ENCODE measurements at places on chromosomes 4 and X.
A peak's percentile ranks its signal among the peaks of the same experiment; 100 is the strongest.

- no peak for DNase-seq
These were observed 164.4 kb upstream of the CPEB2 start for GRCh38 chr4:14837860-14838259.

- DNase-seq = no peak
These were observed 300.9 kb upstream of the HS3ST1 start for GRCh38 chr4:11729548-11729947.

DNA sequence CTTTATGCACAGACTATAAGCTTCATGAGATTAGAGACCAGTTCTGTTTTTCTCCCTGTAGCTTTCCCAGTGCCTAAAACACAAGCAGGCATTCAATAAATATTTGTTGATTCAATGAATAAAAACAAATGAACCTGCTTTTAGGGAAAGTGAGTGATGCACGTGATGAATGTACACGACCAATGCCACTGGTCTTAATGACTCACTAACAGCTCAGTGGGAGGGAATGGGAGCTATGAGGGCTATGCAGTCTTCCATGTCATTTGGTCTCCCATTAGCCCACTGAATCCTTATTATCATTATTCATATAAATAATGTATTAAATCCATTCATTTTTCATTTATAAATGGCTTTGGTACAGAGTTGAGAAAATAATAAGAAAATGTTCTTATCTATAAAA is 247.4 kb downstream of the FBXO8 start:
- peak; percentile 4 for DNase-seq

- no peak for DNase-seq
These were observed 516.6 kb downstream of the PCDH18 start for GRCh38 chr4:137015426-137016409.

GRCh38 chrX:101759000-101759399 is 99.3 kb upstream of the ARMCX2 start:
- DNase-seq = peak; percentile 8

- no peak for DNase-seq
These were observed 6.2 kb downstream of the ZNF275 start for GRCh38 chrX:153340111-153340510.

GRCh38 chr4:110676241-110676640 is 53.4 kb upstream of the PITX2 start:
- DNase-seq = no peak

- DNase-seq = no peak
These were observed 110.1 kb downstream of the APOOL start for GRCh38 chrX:85113746-85114145.

- no peak for DNase-seq
These were observed 891.5 kb downstream of the NLGN4X start for GRCh38 chrX:5337160-5337559.

DNA sequence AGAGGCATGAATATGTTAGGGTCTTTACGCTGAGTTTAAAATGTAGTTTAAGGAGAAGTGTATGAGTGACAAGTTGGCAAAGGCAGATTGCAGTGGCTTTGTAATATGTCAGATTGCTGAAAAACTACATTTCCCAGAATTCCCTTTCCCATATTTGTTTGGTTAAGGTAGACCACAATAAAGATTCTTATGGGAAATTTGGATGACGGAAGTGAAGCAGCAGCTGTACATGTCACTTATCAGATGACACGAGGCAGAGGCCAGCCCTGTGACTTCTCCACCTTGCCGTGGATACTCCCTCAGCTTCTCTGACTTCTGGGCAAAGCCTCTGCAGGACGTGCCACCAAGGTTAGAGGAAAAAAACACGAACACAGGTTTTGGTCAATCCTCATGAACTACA is 229.7 kb upstream of the DKK2 start:
- peak; percentile 26 for DNase-seq

- DNase-seq = no peak
These were observed 533.2 kb upstream of the FAT1 start for GRCh38 chr4:187256897-187257296.

DNA sequence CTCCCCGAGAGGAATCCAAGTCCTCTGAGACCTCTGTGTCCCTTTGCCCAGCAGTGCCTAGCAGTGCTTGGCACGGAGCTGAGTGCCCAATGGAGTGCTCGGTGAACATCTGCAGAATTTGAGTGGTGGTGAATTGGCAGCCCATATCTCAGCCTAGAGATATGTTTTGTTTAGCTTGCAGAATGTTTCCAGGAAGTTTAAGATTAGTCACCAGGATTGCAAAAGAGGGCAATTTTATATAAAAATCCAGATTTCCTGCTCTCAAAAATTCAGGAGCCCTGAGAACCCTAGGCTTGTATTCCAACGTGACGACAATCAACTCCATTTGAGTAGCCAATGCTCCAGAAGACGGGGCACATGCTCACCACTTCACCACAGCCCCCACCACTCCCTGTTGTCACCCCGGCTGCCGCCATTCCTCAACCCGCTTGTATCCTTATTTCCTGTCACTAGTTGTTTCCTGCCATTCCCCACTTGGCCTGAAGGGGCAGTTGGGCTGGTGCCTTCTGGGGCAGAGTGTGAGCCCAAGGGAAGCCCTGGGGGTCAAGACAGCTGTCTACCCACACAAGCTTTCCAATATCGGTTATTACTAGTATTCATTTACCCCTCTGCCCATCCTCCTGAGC is 116.9 kb downstream of the EFNB1 start:
- DNase-seq = no peak

GRCh38 chrX:136259543-136259942 is 8.3 kb upstream of the MAP7D3 start:
- no peak for DNase-seq

- DNase-seq = no peak
These were observed 4.1 kb downstream of the ZNF280C start for GRCh38 chrX:130264573-130264972.

- DNase-seq = no peak
These were observed 324.7 kb downstream of the LDB2 start for GRCh38 chr4:16573739-16574138.

DNA sequence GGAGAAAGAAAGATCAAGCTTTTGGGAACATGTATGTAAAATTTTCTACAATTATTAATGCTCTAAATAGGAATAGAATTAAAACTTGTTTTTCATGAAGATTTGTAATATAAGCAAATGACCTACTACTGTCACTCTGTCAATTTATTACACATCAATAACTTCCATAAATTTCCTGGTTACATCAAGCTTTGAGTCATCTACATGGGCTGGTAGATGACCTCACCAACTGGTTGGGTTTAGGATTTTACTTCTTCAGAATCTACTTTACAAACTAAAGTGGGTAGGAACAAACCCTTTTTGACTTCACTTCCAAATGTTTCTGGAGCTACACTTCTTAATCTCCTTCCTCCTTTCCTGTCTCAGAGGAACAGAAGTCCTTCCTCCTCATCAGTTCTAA is 12.0 kb upstream of the LRAT start:
- DNase-seq = no peak

GRCh38 chr4:2256781-2257191 is 5.1 kb downstream of the MXD4 start:
- no peak for DNase-seq

GRCh38 chrX:10636851-10637250 is 16.5 kb upstream of the MID1 start:
- DNase-seq = no peak

- DNase-seq = no peak
These were observed 101.6 kb downstream of the KLHL8 start for GRCh38 chr4:87118826-87119225.

DNA sequence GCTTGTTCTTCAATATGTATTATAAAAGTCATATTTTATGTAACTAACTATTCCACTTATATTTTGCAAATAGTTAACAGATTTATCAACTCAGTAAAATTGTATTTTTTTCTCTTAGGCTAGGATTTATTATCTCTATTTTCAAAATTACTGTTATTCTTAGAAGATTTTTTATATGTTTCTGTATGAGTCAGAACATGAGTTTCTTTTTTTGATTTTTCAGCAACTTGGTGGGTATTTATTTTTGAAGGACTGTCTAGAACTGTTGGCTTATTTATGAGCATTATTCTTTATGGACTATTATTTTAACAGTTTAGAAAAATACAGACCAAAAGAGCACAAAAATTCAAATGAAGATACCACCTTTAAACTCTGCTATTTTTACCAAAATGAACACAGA is 6.8 kb downstream of the AIMP1 start:
- no peak for DNase-seq

GRCh38 chrX:78693536-78693935 is 34.4 kb upstream of the RTL3 start:
- DNase-seq = no peak

GRCh38 chr4:147717878-147718277 is 14.0 kb upstream of the ARHGAP10 start:
- DNase-seq = no peak

GRCh38 chr4:36614011-36614410 is 332.6 kb downstream of the DTHD1 start:
- no peak for DNase-seq

GRCh38 chr4:907691-908425 is 24.3 kb downstream of the GAK start:
- no peak for DNase-seq

All from NCI-H510A treated with DMSO at 0.1 percent for 48 hours (cell line).